GM12864 (cell line): ENCODE measurements at places on chromosomes 7 and 10.

DNA sequence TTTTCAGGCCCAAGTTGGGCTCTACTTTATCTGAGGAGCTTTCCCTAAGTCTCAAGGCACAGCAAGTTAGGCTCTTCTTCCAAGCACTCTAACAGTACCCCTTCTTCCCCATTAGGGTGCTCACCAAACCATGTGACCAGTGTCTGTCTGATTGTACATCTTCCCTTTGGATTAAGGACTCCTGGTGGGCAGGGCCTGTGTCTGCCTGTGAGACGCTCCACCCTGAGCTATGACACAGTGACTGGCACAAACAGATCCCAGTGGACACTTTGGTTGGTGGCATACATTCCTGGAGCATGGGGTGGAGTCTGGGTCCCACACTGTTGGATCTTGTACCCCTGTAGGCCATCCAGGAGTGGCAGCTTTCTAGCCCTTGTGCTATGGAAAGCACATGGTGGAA is 23.8 kb downstream of the PLPP4 start:
- no peak for DNase-seq

GRCh38 chr10:154348-154747 is 19.1 kb downstream of the ZMYND11 start:
- no peak for DNase-seq

GRCh38 chr10:101282947-101283346 is 53.7 kb upstream of the LBX1 start:
- no peak for DNase-seq

DNA sequence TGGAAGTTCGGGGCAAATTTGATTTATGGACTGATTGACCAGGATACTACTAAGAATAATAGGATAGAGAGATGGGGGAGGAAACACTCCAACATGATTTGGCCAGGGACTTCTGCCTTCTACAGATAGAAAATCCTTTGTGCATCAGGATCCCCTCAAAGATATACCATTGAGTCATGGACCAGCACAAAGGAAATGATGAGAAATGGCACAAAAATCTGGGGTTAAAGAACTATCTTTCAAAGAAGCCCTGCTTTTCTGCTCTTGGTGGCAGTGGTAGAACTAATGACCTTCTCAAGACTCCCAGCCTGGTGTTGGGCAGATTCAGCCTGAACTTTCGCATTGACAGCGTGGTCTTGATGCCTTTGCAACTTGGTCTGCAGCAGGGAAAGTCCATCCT is 27.6 kb upstream of the LAMB1 start:
- DNase-seq: no peak

DNA sequence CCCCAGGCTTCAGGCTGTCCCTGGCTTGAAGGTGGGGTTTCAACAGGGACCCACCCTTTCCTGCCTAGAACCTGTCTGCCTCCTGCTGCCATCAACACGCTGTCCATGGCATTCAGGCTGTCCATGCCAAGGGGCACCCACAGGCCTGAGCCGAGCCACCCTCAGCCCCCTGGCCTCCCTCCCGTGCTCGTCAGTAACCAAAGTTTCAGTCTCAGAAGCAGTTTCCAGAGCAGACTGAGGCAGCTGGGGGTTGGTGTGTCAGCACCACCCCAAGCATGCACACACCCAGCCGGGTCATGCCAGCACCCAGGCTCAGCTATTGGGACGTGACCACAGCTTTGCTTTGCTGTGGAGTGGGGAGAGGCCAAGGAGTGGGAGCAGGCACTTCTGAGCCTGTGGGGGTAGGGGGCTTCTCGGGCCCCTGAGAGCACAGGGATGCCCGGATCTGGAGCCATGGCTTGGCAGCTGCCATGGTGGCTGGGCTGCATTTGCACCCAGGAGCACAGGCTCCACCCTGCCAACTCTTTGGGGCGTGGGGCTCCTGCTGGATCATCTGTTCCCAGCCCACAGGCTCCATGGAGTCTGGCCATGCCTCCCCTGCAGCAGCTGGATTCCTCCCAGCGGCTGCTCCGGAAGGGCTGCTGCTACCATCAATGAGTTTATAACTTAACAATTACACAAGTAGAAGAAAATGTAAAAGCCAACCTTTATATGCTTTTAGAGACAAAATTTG is 314.5 kb upstream of the SEMA3C start:
- no peak for DNase-seq

DNA sequence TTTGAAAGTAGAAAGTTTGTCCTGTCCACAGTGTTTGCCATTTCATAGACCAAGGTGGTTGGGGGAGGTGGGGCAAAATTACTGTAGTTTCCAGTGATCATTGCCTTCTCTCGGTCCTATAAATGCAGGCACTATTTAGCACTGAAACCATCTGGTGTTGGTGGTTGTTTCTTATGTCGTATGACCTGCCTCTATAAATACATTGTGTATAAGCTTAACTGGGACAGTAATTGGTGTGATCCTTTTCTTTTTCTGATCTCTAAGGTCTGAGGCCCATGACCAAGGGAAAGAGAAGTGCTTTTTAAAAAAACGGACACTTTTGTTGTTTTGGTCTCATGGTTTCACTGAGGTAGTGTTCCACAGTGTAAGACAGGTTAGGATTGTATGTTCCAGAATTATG is 63.1 kb downstream of the AUTS2 start:
- no peak for DNase-seq

DNA sequence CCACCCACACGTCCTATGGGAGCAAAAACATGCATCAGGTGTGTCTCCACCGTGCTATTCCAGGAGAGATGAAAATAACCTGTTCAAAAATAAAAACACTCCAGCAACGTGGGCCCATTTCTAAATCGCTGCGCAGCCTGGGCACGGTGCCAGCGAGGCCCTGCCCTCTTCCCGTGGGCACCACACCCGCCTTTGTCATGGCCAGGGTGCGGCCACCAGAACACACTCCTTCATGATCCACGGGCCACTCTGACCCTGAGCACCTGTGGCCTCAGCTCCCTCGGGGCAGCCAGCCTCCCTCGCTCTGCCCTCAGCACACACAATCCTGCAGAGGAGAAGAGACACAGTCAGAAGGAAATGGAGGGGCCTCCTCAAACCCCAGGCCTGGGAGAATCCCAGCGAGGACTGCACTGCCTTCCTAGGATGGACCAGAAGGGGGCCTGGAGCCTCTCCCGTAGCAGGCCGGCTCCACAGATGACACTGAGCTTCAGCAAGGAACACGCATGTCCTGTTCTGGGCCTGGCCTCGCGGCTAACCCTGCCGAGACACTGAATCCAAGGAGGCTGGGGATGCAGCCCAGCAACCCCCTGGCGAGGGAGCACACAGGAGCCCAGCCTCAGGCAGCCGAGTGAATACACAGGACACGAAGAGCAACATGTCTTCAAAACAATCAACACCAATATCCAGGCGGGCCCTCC is 169.0 kb downstream of the MAD1L1 start:
- no peak for DNase-seq

DNA sequence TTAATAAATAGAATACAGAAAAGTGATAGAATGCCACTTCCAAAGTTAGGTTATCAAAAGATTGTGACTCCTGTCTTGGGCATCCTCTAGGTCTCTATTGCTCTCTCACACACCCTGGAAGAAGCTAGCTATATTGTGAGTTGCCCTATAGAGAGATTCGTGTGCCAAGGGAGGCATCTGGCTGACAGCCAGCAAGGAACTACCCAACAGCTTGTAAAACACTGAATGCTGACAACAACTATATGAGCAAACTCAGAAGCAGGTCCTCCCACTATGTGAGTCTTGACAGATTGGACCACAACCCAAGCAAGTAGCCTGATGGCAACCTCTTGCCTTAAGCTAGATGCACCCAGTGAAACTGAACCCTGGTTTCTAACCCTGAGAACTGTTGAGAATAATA is 55.7 kb upstream of the CDK14 start:
- DNase-seq: no peak

GRCh38 chr7:100572281-100572948 is 1.3 kb downstream of the SAP25 start:
- no peak for DNase-seq

- no peak for DNase-seq
Measured at GRCh38 chr7:116534790-116535189, 10.0 kb downstream of the CAV1 start.

GRCh38 chr7:155676052-155676451 is 31.6 kb downstream of the RBM33 start:
- DNase-seq: no peak

DNA sequence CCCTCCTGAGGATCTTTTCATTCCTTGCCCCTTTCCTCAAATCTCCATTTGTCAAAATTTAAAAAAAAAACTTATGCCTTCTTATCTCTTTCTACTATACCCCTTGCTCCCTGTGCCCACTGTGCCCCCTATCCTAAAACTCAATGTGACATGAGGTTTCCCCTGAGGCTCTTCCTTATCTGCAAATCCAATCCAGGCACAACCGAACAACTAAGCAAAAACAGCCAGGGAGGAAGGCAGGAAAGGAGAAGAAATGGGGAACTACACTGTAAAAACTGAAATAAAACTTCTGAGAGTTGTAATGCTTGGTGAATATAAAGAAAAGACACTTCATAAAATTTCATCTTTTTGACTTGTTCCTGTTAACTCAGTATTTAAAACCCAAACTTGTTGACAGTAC is 54.2 kb downstream of the CRPPA start:
- DNase-seq: no peak

DNA sequence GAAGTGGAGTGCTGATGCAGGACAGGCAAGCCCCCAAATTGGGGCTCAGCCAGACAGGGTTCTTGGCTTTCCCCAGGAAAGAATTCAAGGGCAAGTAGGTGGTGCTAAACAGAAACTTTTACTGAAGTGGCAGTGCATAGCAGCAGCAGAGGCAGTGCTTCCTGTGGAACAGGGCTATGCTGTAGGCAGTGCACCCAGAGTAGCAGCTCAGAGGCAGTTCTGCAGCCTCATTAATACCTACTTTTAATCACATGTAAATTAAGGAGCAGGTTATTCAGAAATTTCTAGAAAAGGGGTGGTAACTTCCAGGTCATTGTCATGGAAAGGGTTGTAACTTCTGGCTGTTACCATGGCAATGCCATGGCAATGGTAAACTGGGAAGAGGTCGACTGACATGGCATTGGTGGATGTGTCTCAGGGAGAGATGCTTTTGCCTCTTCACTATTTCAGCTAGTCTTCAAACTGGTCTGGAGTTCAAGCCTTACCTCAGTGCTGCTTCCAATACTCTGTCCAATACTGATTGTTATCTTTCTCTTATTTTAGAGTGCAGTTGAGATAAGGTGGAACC is 29.2 kb downstream of the PRSS58 start:
- no peak for DNase-seq

- no peak for DNase-seq
Measured at GRCh38 chr7:70634610-70635068, 497.3 kb upstream of the GALNT17 start.

GRCh38 chr7:34850681-34851080 is 186.6 kb downstream of the DPY19L1 start:
- no peak for DNase-seq

DNA sequence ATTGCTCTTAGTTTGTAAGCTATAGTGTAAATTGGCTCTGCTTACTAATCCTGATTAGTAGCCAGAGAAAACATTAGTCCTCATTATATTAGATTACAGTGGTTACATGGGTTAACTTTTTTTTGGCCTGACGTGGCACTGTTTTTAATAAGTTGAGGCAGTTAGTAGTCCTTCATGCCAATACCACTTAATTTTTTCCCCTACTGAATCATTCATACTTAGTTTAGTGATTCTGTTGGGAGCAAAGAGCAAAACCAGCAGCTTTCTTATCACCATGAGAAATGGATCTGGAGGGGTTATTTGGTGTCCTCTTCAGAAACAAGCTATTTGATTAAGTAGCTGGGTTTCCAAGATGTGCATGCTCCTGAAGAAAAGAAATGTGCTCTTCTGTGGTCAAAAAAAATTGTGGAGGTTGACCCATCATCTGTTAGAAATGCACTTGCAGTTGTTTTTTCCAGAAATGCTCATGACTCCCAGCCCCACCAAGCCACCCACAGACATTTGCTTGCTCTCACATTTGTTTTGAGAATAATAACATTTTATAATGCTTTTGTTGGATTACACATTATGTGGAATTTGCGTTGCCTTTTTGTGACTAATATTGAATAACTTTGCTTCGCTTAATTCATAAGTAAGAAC is 258.5 kb downstream of the HDAC9 start:
- no peak for DNase-seq

DNA sequence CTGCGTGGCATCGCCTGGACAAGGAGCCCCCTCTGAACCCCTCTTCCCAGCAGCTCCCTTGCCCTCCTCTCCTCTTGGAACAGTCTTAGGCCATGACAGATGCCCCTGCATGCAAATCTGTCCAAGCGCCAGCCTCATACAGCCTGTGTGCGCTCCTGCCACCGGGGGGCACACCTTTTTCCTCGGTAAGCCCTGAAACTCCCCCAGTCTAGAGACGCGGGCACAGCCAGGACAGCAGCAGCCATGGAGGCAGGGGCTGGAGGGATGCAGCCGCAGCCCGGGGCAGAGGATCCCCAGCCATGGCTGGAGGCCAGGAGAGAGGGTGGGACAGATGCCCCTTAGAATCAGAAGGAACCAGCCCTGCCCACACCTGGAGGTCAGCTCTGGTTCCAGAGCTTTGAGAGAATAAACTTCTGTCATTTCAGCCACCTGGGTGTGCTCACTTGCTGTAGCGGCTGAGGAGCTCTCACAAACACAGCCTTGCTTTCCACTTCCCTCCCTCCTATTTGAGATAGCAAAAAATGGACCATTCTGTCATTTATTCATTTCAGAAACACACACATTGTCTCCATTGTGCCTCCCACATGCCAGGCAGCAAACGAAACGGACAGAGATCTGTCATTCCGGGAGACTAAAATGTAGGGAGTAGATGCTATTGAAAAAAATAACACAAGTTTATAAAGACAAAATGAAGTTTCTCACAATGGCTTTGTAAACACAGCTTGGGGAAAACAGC is 241.5 kb downstream of the WDR37 start:
- DNase-seq: no peak

- no peak for DNase-seq
Measured at GRCh38 chr10:76918106-76918505, 719.5 kb downstream of the KCNMA1 start.

- DNase-seq: no peak
Measured at GRCh38 chr7:120843109-120843508, 14.8 kb downstream of the TSPAN12 start.

GRCh38 chr7:74364061-74364460 is 74.9 kb downstream of the CLIP2 start:
- DNase-seq: no peak

DNA sequence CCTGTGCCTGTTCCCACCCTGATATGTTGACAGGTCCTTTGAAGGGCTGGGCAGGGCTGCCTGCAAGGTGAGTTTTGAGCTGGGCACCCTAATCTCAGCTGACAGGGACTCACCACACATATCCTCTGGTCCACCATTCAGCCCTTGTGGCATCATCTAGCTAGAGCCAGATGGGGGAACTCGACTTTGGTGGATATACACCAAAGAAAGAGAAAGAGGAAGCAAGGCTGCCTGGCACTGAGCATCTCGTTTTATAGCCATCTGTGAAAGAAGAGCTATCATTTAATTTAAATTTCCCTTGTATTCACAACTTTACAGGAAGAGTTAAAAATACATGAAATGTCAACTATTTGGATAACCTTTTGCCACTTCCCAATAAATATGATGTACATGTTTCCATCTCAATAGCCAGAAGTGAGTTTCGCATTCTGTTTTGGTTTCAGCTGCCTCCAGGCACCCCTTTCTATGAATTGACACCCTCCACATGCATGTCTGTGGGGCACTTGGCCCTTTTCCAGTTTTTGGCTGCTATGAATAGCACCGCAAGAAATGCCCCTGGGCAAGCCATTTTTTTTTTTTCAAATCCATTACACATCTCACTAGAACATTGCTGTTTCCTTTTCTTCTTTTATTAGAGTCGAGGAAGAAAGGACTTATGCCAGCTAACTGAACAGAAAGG is 22.9 kb upstream of the GRB10 start:
- DNase-seq: no peak
